MCF 10A (cell line): ENCODE measurements at places on chromosomes 7 and 10. TPM values are rescaled to one million over a fixed set of nuclear protein-coding genes. Genes with fewer than 3 reads are reported as not detected.

ELFN1 gene
- total RNA-seq: not detected in 2 replicates

PRSS1 gene
- not detected in 2 replicates for total RNA-seq

CRYGN gene
- total RNA-seq: not detected in 2 replicates

FGFR2 gene
- total RNA-seq: 2.7 and 3.0 TPM in 2 replicates

ITGB8 gene
- 25.0 and 38.1 TPM in 2 replicates for total RNA-seq

PNLIPRP2 gene
- total RNA-seq: not detected in 2 replicates

DNA sequence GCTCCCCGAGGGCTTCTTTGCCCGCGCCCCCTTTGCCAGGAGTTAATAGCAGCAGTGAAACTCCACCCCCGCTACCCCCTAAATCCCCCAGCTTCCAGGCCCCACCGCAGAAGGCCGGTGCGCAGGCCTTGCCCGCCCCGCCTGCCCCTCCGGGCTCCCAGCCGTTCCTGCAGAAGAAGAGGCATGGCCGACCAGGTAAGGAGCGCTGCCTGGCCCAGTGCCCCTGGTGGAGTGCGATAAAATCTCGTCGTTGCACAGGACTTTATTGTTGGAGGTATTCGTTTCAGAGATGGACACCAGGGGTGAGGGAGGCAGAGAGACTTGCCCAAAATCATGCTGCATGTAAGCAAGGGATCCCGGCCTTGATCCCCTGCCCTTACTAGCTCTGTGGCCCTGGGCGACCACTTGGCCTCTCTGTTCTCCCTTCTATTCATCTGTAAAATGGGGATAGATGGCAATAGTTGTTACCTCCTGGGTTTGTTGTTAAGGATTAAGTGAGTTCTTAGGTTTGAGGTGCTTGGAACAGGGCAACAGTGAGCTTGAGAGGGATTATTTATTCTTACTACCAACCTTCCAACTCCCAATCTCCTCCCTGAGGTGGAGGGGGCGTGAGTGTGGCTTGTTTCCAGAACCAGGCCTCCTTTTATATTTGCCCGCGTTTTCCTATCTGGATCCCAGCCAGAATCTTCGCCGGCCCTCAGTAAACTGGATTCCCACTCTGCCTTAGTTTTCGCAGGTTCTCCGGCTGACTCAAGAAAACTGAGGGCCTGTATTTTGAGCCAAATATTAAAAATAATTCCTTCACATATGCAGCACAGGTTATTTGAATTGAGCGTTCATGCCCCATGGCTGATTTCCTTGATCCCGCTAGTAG, 78.3 kb downstream of the WIPF3 start:
- DNase-seq: no peak
- H3K36me3 ChIP-seq: no peaks in the 10 kb centered on the region
- no peak overlapping the region for H3K27ac ChIP-seq
- H3K4me3 ChIP-seq: no peak overlapping the region
- no peaks in the 10 kb centered on the region for H3K4me1 ChIP-seq
- no peaks in the 10 kb centered on the region for H3K27me3 ChIP-seq

GRCh38 chr7:157309988-157310668, 26.7 kb upstream of the DNAJB6 start:
- peaks cover 22% of the 10 kb centered on the region for H3K4me1 ChIP-seq
- H3K27ac ChIP-seq: peak overlapping the region; percentile 92
- peaks cover 5% of the 10 kb centered on the region for H3K36me3 ChIP-seq

DNA sequence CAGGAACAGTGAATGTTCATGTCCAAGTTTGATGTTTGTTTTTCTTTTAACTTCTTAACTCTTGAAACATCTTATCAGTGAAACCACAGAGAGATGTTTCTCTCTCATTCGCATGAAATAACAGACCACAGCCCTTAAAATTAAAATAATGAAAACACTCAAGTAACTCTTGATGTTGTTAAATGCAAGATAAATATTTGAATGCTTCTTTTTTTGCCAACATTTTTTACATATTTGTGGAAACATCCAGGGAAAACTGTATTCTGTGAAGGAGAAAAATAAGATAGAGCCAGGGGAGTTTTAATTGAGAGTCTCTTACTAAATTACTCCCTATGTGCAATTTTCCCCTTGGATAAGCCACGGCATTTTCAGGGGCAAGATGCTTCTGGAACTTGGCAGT, 361.8 kb upstream of the MGMT start:
- H3K4me1 ChIP-seq: peaks cover 14% of the 10 kb centered on the region
- no peak overlapping the region for H3K4me3 ChIP-seq
- DNase-seq: peak; percentile 27
- H3K36me3 ChIP-seq: no peaks in the 10 kb centered on the region
- H3K27me3 ChIP-seq: no peaks in the 10 kb centered on the region
- peak overlapping the region; percentile 81 for H3K27ac ChIP-seq

DNA sequence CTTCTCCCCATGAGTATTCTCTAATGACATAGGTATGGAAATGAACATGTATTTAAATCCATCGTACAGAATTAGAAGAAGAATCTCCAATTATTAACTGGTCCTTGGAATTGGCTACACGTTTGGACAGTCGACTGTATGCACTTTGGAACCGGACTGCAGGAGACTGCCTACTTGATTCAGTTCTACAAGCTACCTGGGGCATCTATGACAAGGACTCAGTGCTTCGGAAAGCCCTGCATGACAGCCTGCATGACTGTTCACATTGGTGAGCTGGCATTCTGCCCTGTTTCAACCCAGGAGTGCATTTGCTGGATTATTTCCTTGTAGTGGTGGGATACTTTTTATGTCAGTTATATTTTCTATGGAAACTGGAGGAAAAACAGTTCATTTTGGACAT, 32.2 kb downstream of the ZRANB1 start:
- no peaks in the 10 kb centered on the region for H3K27me3 ChIP-seq
- no peak overlapping the region for H3K27ac ChIP-seq
- H3K36me3 ChIP-seq: peaks cover 64% of the 10 kb centered on the region
- peaks cover 6% of the 10 kb centered on the region for H3K4me1 ChIP-seq
- no peak overlapping the region for H3K4me3 ChIP-seq

GRCh38 chr10:89857431-89858042, 156.1 kb downstream of the KIF20B start:
- H3K27ac ChIP-seq: no peak overlapping the region
- no peaks in the 10 kb centered on the region for H3K36me3 ChIP-seq
- H3K4me3 ChIP-seq: no peak overlapping the region
- peaks cover 21% of the 10 kb centered on the region for H3K4me1 ChIP-seq
- H3K27me3 ChIP-seq: no peaks in the 10 kb centered on the region

- no peak for DNase-seq
- peaks cover 43% of the 10 kb centered on the region for H3K27me3 ChIP-seq
- H3K4me1 ChIP-seq: peaks cover 5% of the 10 kb centered on the region
- H3K4me3 ChIP-seq: no peak overlapping the region
- H3K36me3 ChIP-seq: no peaks in the 10 kb centered on the region
Measured at GRCh38 chr10:78802866-78803265, 265.9 kb upstream of the ZMIZ1 start.

DNA sequence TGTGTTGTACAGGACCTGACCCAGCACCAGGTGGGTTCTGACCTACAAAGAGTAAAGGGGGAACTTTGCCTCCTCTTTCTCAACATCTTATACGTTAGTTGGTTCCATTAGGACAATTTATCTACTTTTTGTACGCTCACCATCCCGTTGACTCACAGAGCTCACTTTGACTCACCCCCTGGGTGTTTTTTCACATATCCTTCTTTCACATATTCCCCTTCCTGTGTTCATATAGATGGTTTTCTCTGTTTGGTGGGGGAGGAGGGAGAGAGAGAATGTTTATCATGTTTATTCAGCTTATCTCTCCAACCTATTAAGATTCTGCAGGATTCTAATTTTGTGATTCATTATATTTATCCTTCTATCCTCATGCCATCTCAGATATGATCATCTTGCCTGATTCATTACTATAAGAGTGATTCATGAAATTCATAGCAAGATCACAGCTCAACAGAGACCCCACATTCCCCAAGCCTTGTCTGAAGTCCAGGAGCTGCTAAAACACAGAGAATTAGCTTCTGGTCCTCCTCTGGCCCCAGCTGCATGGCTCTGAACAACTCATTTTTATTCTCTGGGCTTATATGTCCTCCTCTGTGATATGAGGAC, 37.2 kb downstream of the PRSS2 start:
- no peaks in the 10 kb centered on the region for H3K36me3 ChIP-seq
- H3K27ac ChIP-seq: no peak overlapping the region
- peaks cover 76% of the 10 kb centered on the region for H3K27me3 ChIP-seq
- DNase-seq: no peak
- no peak overlapping the region for H3K4me3 ChIP-seq

- no peaks in the 10 kb centered on the region for H3K4me1 ChIP-seq
- no peaks in the 10 kb centered on the region for H3K36me3 ChIP-seq
- no peak for DNase-seq
- H3K4me3 ChIP-seq: no peak overlapping the region
- H3K27ac ChIP-seq: no peak overlapping the region
- H3K27me3 ChIP-seq: peaks cover 48% of the 10 kb centered on the region
Measured at GRCh38 chr10:71667387-71667752, 52.2 kb downstream of the C10orf105 start.
